Cardiac fibroblast (primary cell): ENCODE measurements at places on chromosomes 4 and X.

GRCh38 chr4:84582302-84582987 lies 482 bp upstream of the CDS1 start:
- peak; percentile 35 for DNase-seq

- no peak for DNase-seq
Observed at GRCh38 chr4:171334549-171334948, 478.7 kb upstream of the GALNTL6 start.

DNA sequence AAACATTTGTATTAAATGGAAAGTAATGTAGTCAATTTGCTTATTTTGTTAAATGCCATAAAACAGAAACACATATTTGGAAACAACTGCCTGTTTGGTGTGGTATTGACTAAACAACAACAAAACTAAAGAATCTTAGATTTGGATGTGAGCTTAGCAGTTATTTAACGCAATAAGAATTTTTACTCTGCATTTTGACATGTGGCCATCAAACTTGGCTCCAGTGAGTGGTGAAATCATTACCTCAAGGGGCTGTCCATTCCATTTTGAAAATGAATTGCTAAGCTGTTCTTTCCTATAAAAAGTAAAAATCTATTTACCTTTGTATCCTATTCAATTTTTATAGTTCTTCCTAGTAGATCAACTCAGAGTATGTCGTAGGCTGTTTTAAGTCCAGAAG lies 84.2 kb downstream of the DKK2 start:
- no peak for DNase-seq

DNA sequence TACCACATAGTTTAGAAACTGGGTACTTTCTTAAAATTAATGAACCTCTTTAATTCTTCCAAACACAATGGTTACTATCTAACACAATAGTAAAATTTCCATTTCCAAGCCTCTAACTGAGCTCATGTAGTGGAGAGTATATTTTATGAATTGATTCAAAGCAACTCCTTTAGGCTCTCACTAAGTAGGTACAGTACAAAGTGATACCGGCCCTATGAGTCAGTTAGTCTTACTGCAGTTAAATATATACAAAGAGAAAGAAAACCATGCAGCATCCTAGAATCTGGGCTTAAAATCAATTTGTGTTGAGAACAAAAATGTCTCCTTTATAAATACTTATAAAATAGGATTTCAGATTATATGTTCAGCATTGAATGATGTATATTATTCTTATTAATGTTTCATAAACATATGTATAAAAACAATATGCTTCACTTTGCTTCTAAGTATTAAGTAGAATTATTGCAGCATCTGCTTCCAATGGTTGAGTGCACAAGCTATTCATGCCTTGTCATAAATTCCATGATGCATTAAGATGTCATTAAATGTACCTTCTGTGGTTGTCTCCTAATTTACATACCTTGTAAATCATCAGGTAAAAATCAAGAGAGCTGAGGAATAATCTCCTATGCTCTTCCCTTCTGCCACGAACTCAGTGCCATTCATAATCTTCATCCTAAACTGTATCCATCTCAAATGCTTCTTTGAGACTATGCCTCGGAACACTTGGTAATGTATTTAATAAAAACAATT lies 1037.8 kb downstream of the STPG2 start:
- DNase-seq, result no peak

DNA sequence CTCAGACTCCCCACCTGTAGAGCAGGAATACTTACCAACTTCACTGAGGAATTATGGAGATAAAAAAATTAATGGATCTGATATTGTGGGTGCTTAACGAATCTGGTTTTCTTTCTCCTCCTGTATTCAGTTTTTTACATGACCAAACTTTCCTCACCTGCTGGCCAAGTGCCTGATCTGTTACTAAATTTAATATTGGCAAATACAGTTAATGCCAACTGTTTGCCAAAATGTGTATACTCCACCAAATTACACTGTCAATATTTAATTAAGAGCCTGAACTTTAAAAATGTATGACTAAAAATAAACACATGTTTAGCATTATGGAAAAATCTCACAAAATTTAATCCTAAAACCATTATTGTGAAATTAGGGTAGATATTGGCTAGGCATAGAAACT lies 3.3 kb downstream of the PGRMC2 start:
- no peak for DNase-seq

DNA sequence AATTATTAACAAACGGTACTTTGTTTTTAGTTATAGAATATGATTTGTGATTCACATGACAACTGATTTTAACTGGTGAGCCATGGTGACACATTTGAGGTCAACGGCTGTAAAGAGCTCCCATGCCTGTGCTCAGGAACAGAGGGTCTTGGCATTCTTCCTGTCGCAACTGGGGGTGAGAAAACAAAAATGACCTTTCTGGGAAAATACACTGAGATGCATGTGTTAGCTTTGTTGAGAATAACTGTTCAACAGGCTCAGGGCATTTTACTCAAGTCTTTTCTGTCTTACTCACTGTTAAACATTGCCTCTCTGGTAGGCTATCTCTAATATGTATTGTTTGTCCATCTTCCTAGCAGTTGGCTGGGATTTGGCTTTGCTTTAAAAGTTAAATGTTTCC lies 57.1 kb upstream of the HPGD start:
- DNase-seq, result no peak

DNA sequence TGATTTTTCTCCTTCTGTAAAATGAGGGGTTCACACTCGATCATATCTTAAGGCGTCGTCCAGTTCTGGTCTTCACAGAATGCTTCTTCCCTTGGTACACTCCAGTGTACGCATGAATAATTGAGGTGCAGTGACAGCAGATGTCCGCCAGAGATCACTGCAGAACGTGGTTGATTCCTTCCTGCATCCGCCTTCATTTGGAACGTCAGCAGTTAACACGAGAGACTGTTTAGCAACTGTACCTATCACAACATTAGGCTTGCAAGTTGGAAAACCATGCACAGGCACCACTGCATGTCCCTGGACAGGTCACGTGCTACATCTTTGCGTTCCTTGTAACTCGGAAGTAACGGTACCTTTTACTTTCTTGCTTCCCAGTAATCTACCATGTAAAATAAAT lies 66.0 kb upstream of the GEMIN8 start:
- peak; percentile 72 for DNase-seq
